ENCODE measurements at places on chromosomes 11 and 22. TPM values are rescaled to one million over a fixed set of nuclear protein-coding genes. Genes with fewer than 3 reads are reported as not detected.

DNA sequence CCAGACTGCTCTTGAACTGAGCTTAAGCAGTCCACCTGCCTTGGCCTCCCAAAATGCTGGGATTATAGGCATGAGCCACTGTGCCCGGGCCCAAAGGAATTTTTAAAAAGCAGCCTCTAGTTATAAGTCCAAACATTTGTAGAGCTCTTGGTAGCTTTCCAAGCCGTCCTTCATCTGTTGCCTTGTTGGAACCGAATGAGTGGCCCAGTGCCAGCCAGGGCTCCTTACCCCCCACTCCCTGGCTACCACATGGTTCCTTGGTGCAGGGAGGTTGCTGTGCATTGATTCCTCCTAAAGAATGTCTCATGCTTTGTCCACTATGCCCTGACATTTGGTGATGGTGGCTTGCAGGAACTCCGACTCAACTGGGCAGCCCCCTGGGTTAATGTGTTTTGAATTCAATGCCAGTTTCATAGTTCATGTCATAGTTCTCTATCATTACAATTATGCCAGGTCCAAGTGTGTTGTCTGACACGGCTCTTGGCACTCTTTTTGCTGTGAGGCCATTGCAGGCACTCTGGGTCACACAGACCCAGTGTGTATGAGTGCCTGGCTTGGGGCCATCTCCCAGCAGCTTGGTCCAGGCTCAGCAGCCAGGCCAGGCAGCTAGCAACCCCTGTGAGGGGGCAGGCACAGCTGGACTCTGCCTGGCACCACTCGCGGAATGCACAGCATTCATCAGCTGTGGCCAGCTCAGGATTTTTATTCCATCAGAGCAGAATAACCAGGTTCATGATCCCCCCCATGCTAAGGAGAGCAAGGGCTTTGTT, 13.3 kb upstream of the MICALL1 start:
- DNase-seq: no peak

Gene ST14
- polyA plus RNA-seq: 38.8 TPM

Gene OR52A1
- polyA plus RNA-seq: not detected

DNA sequence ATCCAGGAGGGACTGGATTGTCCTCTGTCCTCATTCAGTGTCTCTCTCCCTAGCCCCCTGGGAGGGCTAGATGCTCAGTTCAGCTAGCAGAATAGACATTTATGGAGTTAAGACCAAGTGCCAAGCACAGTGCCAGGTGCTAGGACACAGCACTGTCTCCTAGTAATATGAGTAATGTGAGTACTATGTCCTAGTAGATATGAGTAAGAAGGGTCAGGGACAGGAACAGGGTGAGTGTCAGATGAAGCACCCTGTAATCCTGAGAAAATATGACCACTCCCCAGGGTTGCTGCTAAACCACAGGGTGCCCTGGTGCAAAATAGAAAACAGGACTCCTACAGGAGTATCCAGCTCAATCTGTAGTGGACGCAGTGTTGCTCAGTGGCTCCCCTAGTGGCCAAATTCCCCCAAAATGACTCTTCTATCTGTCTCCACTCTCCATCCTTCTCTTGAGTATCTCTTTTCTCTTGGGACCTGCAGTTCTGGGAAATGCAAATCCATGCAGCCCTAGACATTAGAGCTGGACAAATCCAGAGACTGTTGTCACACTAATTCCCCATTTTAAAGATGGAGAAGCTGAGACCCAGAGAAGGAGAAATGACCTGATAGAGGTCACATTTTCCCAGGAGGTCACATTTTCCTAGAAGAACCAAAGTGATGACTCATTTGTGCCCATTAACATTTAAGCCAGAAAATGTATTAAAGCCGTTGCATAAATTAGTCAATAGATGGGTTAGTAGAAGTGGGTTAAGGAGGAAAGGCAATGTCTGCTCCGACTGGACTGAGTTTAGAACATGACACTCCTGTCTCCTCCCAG, 214.3 kb downstream of the NXPE2 start:
- DNase-seq: no peak

Gene THAP7
- 43.6 TPM for polyA plus RNA-seq

GRCh38 chr11:31913985-31914384, 102.9 kb upstream of the PAX6 start:
- DNase-seq: no peak

DNA sequence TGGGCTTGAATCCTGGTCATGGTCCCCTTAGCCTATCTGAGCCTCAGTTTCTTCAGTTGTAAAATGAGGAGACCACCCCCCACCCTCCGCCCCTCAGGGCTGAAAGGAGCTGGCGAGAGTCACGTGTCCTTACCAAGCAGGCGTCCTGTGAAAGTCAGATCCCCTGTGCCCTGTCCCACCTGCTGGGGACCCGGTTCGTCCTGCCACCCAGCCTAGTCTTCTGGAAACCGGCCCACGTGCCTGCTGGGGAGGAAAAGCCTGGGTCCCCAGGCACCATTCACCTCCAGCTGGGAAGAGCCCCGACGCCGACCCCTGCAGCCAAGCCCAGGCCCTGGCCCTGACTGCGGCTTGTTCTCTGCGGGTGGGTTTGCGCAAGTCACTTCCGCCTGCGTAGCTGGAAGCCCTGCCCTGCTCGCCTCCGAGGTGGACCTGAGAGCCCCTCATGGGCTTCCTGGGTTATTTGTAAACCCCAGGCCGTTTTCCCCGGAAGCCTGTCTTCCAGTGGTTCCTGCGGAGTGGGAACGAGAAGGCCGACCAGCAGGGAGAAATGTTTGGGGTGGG, 679 bp upstream of the SSH3 start:
- no peak for DNase-seq

Gene APOA1
- polyA plus RNA-seq: not detected

Gene RASD2
- not detected for polyA plus RNA-seq

DNA sequence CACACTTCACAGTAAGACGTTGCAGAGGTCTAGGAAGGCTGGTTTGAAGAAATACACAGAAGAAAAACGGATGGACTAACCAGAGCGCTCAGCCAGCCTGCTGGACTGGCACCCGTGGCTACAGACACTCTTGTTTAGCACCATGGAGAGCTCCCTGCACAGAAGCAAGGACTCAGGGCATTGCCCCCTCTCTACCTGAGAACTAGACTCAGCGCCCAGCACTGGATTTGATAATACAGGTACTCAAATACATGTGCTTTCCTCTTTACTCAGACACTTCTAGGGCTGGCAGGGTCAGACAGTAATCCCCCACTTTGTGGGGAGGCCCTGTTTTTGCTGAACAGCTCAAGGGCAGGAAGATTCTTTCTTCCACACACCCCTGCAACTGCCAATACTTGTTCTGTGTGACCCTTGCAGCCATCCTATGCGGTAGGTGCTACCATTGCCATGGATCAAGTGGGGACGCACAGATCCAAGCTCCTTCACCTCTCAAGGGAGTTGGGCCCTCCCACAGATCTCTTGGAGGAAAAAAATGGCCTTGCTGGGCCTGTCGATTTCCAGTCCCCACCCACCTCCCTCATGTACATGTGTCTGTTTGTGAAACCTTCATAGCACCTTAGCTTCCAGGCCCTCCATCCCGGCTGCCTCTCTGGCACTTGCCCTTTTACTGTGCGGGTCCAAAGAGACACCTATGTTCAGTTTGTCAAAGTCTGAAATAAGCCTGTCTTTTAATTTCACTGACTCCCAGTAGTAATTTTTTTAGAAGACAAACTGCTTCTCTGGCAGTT, 5.1 kb upstream of the P2RX6 start:
- no peak for DNase-seq

- DNase-seq: no peak
Observed at GRCh38 chr22:23782703-23783102, 4.1 kb upstream of the SMARCB1 start.
